ENCODE measurements at places on chromosomes 16 and 17.
A peak's percentile ranks its signal among the peaks of the same experiment; 100 is the strongest.

GRCh38 chr17:3983606-3984484, 19.6 kb upstream of the ATP2A3 start:
- no peak for DNase-seq

GRCh38 chr17:79830303-79830702, 8.9 kb downstream of the CBX4 start:
- no peak for DNase-seq

DNA sequence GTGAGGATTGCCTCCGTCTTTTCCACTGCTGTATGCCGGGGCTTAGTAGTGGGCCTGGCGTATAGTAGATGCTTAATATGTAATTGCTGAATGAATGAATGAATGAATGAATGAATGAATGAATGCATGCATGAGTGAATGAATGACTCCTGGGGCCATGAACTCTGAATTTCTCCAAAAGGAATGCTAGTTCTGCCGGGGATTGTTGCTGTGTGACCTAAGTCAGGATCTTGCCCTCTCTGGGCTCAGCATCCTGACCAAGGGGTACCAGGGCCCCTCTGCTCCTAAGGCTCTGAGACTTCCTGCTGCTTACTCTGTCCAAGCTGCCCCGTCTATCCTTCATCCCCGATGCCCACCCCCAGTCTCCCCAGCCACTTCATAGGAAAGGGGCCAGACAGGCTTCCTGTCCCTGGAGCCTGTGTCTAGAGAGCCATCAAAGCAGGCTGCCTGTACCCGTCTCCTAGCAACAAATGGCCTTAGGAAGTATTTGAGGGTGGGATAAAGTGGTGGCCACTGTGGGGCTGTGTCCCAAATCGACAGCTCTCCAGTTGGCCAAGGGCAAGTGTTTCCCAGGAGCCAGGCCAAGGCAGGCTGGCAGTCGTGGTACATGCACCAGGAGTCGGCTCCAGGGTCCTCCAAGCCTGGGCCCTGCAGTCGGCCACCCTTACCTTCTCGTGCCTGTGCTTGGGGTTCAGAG, 11.6 kb upstream of the MPRIP start:
- no peak for DNase-seq

GRCh38 chr17:4759776-4760236, 11.9 kb upstream of the TM4SF5 start:
- no peak for DNase-seq

DNA sequence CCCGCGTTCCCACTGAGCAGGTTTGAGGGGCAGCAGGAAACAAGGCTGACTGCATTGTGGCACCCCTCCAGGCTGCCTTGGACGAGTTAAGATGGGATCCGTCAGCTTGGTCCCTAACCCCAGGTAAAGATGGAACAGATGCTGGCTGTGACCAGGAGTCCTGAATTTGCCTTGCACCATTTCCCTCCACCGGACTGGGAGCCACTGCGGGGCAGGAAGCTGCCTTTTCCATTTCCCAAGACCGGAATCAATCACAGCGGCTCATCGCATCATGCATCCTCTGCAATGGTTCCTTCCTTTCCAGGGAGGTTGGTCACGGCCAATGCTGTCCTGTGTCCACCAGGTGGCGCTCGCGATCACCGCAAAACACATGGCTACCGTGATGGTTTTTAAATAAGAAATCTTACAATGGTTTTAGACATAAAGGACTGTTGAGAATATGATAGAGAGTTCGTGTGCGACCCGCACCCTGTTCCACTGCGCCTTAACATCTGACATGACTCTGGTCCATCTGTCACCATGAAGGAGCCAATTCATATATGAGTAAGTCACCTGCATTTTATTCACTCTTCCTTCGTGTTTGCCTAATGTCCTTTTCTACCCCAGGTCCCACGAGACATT, 6.8 kb upstream of the MEAK7 start:
- DNase-seq, result peak; percentile 88

DNA sequence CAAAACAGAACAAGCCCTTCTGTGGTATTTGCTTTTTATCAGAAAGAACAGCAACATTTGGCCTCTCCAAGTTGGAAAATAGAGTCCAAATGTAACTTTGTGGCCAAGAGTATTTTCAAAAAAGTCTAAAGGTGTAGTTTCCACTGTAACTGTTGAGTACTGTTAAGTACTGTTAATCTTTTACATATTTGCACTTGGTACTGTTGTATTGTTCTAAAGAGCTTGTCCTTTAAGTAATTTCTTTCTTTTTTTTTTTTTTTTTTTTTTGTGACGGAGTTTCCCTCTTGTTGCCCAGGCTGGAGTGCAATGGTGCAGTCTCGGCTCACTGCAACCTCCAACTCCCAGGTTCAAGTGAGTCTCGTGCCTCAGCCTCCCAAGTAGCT, 21.5 kb downstream of the LDAF1 start:
- DNase-seq, result no peak

- peak; percentile 55 for DNase-seq
Observed at GRCh38 chr16:67857547-67858233, 10.2 kb upstream of the CENPT start.

- no peak for DNase-seq
Observed at GRCh38 chr17:8080799-8081219, 6.7 kb downstream of the ALOX12B start.

- no peak for DNase-seq
Observed at GRCh38 chr16:3819746-3820724, 60.5 kb downstream of the CREBBP start.

- no peak for DNase-seq
Observed at GRCh38 chr17:35294756-35295155, 51.9 kb downstream of the SLFN5 start.

- DNase-seq, result peak; percentile 75
Observed at GRCh38 chr16:2964475-2965336, 631 bp downstream of the KREMEN2 start.

DNA sequence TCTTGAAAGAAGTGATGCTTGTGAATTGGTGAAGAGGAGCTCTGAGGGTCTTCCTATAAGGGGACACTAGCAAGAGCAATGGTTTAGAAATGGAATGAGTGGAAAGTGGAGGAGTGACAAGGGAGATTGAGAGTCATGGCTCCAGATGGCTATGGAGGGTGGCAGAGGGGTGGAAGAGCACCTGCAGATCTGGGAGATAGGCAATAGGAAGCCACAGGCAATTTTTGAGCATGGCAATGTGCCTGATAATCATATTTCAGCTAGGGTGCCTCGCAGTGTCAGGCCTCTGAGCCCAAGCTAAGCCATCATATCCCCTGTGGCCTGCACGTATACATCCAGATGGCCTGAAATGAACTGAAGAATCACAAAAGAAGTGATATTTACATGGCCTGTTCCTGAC, 21.5 kb downstream of the RGS9 start:
- no peak for DNase-seq

DNA sequence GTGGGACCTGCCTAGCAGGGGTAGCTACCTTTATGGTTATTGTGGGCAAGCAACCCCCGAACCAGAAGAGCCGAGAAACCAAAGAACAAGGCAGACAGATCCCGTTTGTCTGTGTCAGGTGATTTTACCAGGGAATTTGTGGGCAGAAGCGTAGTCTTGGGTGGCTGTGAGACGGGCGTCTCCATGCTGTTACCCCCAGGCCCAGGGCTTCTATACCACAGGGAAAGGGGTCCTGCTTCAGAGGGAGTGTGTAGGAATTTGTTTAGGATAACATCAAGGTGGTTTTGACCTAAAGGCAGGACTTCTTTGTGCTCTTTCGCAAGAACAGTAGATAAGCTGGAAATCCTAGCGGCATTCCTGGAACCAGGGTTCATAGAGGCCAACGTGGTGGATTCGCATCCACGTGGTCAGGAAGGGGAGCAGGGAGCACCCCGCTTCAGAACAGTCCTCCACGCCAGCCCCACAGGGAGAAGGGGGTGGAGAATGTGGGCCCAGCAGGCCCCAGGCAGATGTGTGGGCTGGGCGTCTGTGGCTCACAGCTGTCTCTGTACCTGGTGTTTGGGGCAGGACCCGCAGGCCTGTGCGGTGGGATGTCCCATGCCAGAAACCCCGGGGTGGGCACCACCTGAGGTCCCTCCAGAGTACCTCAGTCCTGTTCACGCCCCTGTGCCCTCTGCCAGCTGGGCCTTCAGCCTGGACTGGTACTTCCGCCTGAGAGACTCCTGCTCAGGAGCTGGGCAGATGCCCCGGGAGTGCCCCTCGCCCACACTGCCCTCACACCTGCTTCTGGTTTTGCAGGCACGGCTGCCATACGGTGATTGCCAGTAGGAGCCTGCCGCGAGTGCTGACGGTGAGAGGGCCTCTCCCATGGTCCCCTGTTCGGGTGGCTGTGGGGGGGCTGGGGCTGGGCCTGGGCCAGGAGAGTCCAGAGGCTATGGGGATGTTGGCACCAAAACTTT, 4.1 kb downstream of the DECR2 start:
- DNase-seq, result no peak

- DNase-seq, result no peak
Observed at GRCh38 chr17:30347488-30347887, 13.6 kb upstream of the TMIGD1 start.

DNA sequence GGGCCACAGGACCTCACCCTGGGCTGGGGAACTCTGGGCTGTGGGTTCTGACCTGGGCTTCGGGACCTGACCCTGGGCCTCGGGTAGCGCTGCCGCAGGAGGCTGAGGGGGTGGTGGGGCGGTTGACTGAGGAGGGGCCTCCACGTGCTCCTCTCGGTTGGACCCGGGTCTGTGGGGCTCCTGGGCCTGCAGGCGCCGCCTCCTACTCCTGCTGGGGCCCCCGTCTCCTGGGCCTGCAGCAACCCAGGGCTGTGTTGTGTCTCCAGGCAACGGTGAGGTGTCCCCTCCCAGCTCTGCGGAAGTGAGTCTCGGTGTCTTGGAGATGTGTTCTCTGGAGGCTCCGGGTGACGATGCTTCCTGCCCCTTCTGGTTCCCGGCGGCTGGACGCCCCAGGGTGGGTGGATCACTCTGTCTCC, 41.5 kb upstream of the GNG13 start:
- DNase-seq, result no peak

DNA sequence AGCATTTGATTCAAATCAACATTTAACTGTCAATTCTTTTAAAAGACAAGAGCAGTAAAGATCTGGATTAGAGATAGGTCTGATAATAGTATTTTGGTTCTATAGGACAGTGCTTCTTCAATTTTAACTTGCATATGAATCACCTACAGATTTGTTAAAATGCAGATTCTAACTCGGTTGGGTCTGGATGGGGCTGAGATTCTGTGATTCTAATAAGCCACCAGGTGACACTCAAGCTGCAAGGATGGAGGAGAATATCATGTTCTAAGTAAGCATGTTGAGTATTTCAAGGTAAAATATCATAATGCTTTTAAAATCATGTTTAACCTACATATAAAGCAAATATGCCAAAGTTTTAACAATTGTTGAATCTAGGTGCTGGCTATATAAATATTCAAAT, 15.8 kb downstream of the TSPOAP1 start:
- no peak for DNase-seq

GRCh38 chr16:85425074-85425662, 188.0 kb upstream of the GSE1 start:
- no peak for DNase-seq

DNA sequence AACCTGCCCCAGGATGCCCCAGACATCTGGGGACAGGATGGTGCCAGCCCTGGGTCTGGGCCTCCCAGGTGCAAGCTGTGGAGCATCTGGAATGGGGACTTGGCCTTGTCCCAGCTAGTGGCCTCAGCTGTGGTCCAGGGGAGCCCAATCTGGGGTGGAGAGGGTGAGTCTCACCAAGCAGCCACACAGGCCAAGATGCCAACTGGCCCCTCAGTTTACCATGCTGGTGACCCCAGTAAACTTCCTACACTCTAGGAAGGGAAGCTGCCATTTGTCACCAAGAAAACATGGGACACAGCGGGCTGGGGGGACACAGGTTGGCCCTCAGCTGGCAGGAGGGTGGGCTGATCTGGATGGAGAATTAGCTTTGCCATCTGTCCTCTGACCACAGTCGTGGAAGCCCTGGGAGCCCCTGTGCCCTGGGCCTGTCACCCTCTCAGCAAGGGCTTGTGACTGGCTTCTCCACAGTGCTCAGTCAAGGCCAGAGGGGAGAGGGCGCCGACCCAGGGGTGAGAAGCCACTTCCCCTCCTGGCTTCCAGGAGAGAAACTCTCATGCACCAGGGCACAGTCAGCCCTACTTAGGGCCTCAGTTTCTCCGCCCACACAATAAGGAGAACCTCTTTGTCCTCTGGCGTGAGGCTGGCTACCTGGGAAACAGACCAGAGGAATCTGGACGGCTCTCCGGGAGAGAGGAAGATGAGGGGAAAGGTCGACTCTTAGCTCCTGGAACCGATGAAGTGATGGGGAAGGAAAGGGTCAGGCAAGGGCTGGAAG, 126.4 kb upstream of the SMURF2 start:
- no peak for DNase-seq

- no peak for DNase-seq
Observed at GRCh38 chr17:39077252-39077651, 74.2 kb downstream of the PLXDC1 start.

DNA sequence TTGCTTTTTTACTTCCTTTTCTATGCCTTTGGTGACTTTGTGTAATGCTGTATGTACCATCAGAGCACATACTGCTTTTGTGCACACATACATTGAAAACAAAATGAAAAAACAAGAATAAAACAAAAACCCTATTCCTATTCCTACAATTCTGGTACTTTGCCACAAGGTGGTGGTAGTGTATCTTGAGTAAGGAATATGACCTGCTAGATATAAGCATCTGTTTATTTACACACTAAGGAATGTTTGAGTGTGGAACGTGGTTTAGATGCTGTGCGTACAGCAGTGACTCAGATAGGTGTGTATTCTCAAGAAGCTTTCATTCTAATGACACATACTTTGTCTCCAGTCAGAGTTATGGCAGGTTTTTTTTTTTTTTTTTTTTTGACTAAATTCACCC, 606.2 kb downstream of the WWOX start:
- peak; percentile 71 for DNase-seq

GRCh38 chr17:58329035-58329809, 627 bp upstream of the TSPOAP1 start:
- DNase-seq, result peak; percentile 98

GRCh38 chr17:64115822-64116534, 14.0 kb downstream of the ERN1 start:
- DNase-seq, result peak; percentile 59

GRCh38 chr17:66341462-66341861, 39.0 kb downstream of the PRKCA start:
- no peak for DNase-seq

DNA sequence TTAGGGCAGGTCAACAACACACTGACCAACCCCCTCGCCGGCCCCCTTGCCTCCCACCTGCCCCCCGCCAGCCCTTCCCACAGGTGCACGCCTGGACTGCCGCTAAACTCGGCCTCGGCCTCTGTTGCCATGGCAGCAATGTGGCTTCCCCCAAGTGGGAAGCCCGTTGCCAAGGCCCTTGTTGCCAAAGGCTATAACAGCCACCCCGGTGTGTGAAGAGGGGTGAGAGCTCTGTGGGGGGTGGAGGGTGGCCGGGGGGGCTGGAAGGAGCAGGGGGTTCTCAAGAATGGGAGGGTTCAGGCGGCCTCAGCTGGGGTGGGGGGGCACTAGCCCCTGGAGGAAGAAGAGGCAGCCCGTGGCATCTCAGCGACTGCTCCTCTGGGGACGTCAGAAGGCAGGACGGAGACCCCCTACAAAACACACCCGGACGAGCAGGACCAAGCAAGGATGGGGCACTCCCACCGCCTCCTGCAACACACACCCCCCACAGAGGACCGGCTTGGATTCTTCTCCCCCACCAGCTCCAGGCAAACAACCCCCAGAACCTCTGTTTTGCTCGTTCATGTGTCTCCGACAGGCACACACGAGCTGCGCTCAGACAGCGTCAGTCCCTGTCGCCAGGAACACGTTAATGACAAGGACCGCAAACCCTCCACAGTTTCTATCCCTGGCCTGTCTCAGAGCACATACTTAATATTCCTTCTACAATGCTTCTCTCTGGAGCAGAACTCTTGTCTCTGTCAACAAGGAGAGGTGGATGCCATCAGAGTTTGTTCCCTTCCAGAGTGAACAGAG, 55.7 kb downstream of the ABR start:
- DNase-seq, result no peak

Measured in activated CD4-positive, alpha-beta T cell treated with anti-CD3 and anti-CD28 coated beads, Interleukin-10, Interleukin-2, amounts not matched to agents 100 ng/mL and 50 ng/mL, durations not matched to agents 16 hours and 8 hours (primary cell).